ENCODE measurements at places on chromosomes 5 and 9.

GRCh38 chr5:53109056-53109442 is 508 bp downstream of the MOCS2 start:
- no peak for DNase-seq

DNA sequence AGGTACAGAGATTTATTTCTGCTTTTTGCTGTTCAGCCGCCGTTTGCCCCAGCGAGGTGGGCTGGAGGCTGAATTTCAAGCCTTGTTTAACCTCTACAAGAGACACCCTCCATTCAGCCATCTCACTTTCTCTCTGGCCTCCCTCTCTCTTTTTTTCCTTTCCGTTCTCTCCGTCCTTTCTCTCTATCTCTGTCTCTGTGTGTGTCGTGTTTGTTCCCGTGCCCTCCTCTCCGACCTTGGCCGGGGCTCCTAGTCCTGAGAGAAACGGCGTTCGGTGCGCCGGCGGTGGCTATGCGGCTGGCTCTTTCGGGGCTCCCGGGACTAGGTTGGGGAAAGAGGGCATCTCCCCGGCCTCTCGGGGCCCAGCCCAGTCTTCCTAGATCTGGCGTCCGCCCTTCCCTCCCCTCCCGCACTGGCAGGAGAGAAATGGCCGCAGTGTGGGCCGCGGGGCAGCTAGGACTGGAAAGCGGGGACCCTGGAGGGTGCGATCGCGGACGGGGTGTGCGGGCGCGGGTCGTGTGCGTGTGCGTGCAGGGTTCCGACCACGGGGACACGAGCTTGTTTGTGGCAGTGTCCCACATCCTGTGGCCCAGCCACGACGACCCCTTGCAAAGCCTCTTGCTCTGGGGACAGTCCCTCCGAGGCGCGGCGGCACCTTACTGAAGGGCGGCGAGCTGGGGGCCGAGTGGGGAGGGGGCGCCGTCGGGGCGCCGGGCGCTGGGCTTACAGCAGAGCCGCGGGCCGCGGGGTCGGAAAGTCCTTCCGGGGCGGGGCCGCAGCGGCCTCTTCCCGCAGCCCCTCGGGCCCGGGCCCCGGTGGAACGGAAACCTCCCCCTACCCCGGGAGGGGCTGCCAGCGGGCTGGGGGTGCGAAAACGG is 5.7 kb downstream of the LHX2 start:
- no peak for DNase-seq

DNA sequence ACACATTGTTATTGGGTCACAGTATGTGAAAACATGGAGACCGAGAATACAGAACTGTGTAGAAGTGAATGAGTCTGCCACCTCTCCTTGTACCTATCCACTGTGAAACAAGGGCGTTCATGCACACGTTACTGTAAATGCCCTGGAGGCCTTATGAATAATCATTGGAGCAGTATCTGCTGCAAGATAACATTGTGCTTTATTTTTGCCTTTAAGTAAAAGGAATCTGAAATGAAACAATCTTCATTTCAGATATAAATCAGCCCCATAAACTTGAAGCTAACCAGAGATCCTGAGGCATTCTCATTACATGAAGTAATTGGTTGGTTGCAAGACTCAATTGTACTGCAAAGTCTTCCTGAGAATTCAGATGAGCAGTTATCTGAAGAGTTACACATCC is 419.6 kb downstream of the KDM4C start:
- DNase-seq, result no peak

DNA sequence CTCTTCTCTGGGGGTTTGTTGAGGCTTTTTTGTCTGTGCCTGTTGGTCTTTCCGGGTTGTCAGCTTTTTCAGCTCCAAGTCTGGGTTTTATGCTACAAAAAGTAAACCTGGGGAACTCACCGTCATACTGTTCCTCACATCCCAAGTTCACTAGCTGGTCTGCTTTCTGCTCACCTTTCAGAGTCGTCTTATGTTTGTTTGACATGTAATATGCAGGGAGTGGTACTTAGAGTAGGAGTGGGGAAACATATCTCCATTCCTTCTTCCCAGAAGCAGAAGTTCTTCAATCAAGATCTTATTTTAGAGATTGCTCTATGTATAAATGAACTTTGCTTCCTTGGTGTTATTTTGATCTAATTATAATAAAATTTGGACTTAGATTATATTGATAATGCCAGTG is 41.7 kb upstream of the DHFR start:
- no peak for DNase-seq

DNA sequence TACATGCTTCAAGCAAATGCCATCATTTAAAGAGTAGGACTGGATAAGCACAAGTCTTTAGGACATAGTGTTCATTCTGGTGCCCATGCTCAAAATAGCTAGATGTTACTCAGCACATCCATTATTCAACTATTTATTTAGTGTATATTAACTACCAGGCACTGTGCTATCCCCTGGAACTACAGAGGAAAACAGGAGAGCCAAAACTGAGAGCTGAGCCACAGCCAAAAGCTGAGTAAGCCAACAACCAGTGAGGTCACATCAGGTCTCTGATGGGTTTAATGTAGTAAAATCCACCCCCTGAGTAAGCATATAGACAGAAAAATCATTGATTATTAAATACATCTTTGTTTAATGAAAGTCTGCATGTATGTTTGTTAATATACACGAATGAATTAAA is 469.3 kb upstream of the DMAC1 start:
- DNase-seq, result no peak

- DNase-seq, result no peak
Observed at GRCh38 chr5:173718469-173718868, 102.0 kb upstream of the BOD1 start.

DNA sequence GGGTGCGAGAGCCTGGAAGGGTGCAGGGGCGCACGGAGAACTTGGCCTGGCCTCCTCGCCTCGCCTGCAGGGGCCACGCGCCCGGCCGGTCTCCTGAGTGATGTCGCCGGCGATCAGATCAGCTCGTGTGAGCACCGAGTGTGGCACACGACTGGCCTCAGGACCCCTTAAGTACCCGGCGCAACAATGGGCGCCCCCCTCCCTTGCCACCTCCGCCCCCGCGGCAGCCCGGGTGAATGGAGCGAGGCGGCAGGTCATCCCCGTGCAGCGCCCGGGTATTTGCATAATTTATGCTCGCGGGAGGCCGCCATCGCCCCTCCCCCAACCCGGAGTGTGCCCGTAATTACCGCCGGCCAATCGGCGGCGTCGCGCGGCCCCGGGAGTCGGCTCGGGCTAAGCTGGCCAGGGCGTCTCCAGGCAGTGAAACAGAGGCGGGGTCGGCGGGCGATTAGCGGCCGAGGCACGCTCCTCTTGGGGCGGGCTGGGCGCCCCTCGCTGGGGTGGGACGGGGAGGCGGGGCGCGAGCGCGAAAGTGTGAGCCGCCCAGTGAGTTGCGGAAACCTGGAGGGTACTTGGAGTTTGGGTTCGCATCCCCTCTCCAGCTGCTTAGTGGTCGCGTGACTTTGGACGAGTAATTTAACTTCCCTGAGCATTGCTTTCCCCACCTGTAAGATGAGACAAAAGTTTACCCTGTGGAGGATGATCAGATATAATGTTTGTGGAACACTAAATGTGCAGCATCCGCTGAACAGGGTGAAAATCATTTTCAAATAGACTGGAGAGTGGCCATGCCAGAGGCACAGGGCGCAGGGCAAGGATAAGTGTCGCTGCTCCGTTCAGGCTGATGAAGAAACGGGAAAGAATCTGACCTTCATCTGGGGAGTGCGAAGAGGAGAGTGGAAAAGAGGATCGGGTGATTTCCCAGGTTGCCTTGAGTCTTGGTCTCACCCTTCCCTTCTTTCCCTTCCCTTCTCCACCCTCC is at the start of gene NEUROG1:
NEUROG1 (minus strand) TSS at position 145 of the 982 bp plus-strand sequence. CDS start 274 bp downstream, outside the sequence.
- DNase-seq, result no peak

DNA sequence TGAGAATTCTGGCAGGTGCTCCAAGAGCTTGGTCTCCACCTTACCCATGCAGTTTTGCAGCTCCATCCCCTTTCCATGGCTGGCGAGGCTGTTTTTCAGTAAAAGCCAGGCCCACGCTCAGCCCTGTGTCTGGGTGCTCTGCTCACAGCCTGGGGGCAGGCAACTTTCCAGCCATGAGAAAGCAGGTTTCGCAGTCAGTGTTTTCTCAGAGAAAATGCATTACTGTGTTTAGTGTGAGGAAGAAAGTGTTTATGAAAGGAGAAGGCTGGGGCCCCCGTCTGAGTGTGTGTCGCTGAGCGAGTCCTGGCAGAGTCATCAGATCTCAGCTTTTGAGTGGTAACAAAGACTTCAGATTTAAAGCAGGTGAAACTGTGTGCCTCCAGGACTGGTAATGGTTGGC is 248.1 kb downstream of the IRX1 start:
- DNase-seq, result no peak

DNA sequence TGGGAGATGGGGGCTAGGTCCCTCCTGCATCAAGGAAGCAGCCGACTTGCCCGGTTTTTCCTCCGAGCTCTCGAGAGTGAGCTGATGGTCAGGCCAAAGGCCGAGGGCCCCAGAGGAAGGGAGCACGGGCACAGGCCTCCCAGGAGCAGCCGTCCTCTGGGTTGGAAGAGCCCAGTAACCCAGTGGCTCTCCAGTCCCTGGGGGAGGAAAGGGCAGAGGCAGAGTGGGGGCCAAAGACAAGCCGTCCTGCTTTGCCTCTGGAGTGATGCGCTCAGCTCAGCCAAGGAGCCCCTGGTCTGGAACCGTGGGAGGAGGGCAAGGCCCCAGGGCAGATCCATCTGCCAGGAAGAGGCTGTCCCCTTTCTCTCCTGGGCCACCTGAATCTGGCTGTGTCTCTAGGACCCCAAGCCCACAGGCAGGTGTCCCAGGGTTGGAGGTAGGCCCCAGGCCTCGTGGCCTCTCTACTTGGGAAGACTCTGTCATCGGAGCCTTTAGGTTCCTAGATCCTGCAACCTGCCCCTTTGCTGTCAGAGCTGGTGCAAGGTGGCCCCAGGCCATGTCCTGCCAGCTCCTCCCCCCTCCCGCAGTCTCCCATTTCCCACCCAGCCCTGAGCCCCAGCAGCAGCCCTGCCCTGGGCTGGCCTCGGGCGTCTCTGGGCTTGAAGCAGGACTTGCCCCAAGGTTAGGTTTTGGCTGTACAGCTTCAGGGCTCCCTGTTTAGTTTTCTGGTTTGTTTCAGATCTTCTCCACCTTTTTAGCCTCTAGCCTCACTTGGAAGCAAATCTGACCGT is 224.1 kb downstream of the CACNA1B start:
- no peak for DNase-seq

GRCh38 chr9:111029260-111029659 is 9.0 kb downstream of the LPAR1 start:
- DNase-seq, result no peak

DNA sequence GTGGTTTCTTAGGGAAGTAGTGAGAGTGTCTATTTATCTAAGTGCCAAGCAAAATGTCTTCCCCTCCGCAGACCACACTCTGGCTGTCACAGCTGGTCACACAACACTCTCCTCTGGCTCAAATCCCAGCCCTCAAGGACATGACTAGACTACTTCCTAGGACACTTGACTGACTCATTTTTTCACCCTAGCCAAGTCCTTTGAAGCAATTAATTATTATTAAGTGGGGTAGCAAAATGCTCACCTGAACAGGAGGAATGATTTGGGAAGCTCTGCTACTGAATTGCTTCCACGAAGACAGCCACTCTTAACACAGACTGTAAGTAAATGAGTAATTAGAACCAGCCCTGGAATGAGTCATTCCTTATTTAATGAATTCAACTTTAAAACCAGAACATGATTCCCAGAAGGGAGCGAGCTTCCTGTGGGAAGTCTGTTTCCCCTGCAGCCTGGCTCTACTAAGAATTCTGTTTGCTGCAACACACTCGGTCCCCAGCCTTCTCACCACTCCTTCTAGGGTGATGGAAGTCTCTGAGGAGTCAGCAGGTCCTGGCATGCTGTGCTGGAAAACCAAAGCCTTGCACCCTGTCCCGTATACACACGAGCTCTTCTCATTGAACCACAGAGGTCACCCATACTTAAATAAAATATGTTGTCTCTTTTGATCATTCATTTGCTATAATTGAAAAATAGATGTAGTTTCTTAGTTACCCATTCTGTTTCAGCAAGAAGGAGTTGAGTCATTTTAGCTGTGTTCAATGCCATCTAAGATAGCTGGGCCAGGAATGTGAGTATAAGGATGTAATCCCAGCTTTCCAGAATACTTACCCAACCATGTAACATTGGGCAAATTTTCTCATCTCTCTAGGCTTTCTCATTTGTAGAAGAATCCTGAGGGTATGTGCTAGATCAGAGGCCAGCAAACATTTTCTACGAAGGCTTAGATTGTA is 218.6 kb upstream of the RASEF start:
- DNase-seq, result no peak

DNA sequence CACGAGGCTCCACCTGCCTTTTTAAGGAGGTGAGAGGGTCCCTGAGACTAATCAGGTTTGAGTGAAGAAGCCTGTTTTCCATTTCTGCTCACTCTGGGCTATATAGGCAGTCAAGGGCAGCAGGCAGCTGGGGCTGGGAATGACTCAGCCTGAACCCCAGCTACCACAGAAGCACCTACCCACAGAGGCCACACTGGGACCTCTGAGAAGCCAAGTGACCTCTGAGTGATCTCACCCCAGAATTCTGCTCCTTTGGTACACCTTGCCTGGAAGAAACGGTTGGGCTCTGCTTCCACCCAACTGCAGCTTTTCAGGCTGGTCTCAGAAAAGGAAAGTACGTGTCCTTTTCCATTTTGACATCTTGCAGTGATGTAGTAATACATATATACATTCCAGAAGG is 6.8 kb downstream of the FAM219A start:
- DNase-seq, result no peak

DNA sequence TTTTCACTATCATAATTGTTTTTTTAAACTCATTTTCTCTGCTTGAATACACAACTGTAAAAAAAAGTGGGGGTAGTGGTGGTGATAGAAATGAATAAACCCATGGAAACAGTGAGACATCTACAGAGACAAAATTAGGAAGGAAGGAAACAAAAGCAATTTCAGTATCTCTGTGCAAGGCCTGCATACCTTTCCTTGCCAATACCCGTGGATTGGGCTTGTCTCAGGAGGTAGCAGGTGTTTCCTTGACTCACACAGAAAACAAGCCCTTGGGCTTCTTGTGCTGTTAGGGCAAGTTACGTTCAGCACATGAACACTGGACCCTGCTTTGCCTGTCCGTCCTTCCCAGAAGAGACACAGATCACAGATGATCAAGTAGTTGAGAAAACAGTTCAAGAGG is 372.2 kb downstream of the ZSWIM6 start:
- no peak for DNase-seq

GRCh38 chr9:29325894-29326293 is 1752.6 kb upstream of the C9orf72 start:
- no peak for DNase-seq

DNA sequence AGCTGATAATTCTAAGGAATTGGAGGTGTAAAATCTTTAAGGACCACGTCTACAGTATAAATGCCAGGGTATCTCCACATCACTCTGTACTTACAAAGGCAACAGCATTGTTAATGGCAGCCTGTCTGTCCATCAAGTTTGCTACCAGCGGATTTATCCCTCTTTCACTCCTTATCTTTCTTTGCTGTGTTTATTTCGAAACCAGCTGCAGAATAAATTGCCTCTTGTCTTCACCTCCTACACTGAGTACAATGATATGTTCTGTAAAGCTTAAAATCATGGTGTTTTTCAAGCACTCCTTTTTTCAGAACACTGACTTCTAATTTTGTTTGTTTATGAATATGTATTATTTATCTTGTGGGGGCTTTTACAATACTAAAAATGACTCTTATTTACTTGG is 1088.1 kb downstream of the NR2F1-AS1 start:
- no peak for DNase-seq
